ENCODE measurements at places on chromosomes 1 and 21. TPM values are rescaled to one million over a fixed set of nuclear protein-coding genes. Genes with fewer than 3 reads are reported as not detected.

GRCh38 chr1:47198214-47198613 is 8.4 kb upstream of the PDZK1IP1 start:
- DNase-seq: no peak

- DNase-seq: peak; percentile 55
Observed at GRCh38 chr1:155463865-155464650, 98.5 kb downstream of the ASH1L start.

Gene DVL1
- total RNA-seq: 208 TPM

DNA sequence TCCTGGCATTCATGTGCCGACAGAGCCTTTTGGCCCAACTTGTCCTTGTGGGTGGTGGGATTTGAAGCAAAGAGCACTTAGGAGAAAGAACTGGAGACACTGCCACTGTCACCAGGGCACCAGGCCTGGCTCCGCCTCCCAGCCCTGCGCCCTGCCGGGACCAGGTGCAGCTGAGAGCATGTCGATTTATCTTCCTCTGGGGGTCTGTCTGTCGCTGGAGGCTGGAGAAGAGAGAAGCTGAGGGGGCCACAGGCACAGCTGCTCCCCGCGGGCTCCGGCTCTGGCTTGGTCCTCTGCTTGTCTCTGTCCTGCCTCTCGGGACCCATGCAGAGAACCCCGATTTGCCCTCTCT is 28.2 kb downstream of the PCNT start:
- no peak for DNase-seq

Data from bronchial epithelial cell (primary cell).